ENCODE measurements at places on chromosomes 12 and 14.

- DNase-seq, result no peak
Measured at GRCh38 chr12:103793512-103794045, 47.5 kb downstream of the NT5DC3 start.

DNA sequence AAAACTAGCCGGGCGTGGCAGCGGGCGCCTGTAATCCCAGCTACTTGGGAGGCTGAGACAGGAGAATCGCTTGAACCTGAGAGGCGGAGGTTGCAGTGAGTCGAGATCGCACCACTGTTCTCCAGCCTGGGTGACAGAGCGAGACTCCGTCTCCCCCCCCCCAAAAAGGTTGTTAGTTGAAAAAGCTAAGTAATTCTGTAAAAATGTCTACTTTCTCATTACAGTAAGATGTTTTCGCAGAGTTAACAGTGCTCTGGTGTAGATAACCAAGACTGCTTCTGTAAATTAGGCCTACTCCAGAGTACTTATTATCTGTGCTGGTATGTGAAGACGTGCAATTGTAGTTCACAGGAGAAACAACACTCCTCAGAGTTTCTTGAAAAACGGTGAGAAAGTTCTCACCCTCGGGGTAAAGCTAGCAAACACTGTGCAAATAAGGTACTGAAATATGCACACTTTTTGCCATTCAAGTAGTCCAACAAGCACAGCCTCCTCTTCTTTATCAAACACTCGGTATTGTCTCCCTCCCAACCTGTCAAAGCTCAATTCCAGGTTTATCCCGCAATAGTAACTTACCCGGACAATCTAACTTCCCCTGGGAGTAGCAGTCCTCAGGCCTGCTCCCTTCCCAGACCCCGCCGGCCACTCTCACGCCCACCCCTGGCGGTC lies 974 bp downstream of the BTBD7 start:
- DNase-seq, result no peak

DNA sequence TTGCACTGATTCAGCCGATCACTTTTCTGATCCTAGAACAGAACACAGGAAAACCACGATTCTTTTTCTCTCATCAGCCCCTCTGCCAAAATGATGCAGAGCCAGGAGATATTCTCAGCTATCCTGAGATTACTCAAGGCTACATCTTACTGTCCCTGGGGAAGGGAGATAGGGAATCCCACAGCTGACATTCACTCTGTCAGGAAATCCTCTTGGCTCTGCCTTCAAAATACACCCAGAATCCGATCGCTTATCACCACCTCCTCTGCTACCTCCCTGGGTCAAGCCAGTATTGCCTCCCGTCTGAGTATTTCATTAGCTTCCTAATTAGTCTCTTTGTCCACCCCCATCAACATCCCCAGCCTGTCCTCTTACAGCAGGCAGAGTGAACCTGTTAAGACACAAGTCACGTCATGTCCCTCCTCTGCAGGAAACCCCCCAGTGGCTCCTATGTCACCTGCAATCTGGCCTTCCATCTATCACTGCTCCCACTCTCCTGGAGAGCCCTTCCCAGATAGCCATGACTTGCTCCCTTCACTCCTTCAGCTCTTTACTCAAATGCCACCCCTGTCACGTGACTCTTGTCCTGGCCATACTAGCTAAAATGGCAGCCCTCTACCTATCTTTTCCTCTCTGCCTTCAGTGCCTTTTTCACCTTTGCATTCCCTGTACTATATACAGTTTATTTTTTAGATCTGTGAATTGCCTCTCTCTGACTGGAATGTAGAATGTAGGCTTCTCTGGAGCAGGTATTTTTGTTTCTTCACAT lies 70.3 kb downstream of the GALNT4 start:
- no peak for DNase-seq

DNA sequence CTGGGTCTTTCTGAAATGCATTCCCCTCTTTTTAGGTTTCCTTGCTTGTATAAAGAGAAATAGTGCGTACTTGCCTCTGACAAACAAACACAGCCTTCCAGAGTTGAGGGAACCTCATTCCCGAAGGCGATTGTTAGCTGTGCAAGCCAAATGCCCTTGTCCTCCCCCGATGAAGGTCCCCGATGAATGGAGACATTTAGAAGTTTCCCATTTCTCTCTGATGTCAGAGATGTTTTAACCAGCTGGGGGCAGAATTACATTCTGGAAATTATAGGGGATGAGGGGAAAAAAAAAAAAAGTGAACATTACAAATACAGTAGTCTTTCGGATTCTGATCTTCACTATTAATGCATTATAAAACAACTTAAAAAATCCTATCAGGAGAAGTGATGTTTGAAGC lies 366.8 kb downstream of the VRK1 start:
- DNase-seq, result no peak

DNA sequence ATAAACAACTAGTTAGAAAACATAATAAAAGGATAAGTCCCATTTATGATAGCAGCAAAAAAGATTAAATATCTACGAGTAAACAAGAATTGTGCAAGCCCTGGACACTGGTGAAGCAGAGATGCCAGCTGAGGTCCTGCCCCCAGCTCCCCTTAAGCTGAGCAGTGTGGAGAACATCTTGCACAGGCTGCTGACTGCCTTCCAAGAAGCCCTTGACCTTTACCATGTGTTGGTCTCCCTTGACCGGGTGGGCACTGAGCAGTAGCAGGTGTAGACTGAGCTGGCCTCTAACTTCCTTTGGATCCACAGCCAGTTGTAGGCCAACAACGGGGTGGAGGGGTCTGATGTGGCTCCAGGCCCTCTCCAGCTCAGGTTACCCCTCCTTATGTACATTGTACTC lies 47.7 kb upstream of the PAPLN start:
- no peak for DNase-seq

GRCh38 chr12:54004841-54005530 lies 3.8 kb upstream of the HOXC8 start:
- no peak for DNase-seq

GRCh38 chr12:79378496-79378895 lies 312.3 kb downstream of the PAWR start:
- no peak for DNase-seq

DNA sequence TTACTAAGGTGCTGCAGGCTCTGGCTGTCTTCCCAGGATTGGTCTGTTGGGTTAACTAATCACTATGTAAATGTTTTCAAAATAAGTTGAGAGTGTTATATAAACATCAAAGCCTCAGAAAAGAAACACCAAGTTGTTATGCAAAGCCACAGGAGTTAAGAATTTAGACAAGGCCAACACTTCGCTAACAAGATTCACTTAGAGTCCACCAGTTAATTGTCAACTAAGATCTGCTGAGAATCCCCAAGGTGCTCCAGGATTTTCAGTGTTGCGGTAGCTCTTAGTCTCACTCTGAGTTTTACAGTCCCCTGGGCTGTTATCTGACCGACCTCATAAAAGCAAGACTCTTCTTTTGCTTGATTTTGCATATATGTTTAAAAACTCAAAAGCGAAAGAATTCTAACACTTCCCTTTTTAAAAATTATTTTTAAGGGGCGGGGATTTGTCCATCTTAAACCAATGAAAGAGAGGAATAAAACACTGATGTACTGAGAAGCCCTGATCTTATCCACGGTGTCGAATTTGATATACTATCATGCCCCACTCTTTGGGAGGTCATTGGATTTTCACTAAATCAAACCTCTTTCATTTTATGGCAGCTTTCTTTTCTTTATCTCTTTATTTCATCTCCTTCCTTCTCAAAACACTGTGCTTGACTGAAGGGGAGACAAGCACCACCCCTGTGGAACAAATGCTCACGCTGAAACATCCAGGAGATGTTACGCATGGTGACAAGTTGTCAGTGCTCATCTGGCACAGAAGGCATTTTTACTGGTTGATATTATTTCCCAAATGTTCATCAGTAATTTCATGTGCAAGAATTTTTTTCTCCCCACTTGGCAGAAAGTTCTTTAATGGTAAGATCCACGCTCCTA lies 7.0 kb downstream of the NIN start:
- DNase-seq, result no peak

DNA sequence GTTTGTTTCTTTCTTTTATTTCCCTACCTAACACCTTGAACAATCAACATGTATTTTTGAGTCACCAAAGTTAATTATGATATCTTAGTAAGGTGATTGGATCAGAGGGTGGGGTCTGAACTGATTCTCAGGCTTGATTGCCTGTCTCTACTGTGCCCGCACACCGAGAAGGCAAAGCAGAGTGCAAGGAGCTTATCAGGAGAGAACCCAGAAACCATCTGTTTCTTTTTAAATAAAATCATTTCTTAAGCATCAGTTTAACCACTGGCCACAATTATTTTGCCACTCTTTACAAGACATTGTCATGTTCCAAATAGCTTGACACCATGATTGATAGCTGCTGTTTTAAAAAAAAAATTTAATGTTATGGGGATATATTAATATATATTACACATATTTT lies 3.1 kb downstream of the GARIN2 start:
- DNase-seq, result no peak

GRCh38 chr14:104093366-104094055 lies 8.0 kb downstream of the ASPG start:
- DNase-seq, result no peak

DNA sequence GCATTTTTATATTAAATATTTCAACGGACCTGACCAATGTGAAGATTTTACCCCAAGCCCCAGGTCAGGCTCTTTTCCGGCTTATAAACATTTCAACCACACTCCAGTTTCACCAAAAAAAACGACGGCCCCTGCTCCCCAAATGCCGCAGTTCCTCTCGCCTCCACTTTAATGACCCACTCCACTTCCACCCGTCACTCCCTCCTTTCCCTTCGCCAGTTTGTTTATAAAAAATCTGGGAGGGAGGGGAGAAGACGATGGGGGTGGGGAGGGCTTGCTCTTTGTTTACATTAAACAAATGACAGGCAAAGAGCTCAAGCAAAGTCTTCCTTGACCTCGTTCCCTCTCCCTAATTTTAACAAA lies 5.4 kb downstream of the SIX6 start:
- DNase-seq, result peak; percentile 48

GRCh38 chr12:117111386-117111785 lies 12.2 kb upstream of the TESC start:
- peak; percentile 45 for DNase-seq

DNA sequence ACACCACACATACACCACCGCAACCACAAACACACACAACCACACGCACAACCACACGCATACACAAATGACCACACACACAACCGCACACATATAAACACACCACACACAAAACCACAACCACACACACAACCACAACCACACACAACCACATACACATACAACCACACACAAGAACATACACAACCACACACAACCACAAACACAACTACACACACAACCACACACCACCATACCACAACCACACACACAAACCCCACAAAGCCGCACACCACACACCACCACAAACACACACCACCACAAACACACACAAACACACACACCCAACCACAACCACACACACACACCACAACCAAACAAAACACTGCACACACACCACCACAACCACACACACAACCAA lies 107.5 kb upstream of the FZD10 start:
- no peak for DNase-seq

GRCh38 chr14:64508215-64508776 lies 3.7 kb downstream of the ZBTB1 start:
- DNase-seq, result no peak

GRCh38 chr12:89707703-89708564 lies 704 bp downstream of the ATP2B1 start:
- peak; percentile 10 for DNase-seq

DNA sequence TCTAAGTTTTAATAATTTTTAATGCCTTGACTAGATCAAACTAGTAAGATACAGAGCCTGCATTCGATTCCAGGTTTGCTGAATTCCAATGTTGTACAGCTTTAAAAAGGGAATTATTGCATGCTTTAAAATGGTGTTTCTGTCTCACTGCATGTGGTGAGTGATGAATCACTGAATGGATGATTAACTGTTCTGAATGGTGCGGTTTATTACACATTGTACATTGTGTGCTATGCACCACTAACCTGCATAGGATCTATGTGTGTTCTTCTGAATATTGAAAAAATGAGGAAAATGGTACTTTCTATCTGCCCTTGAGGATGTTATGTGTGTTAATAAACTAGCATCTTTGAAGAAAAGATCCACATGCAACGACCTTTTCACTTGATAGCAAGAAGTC lies 231.7 kb downstream of the NRXN3 start:
- DNase-seq, result no peak

DNA sequence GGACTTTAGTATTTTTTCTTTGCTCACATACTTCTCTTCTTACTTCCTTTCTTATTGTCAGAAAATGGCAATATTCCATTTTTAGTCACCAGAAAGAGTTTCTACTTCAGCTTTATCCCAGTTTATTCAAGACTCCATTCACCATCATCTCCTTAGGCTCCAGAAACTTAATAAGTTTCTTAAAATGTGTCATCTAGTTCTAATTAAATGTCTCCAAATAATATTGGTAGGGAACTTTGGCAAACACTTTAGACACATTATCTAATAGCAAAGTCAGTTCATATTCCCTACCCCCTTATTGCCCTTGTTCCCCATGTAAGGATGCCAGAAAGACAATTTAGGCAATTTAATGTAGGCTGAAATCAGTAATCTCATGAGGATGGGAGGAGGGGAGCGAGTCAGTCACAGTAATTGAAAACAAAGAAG lies 15.1 kb downstream of the EPYC start:
- DNase-seq, result no peak

GRCh38 chr12:106954462-106955376 lies 988 bp upstream of the TMEM263 start:
- no peak for DNase-seq

- no peak for DNase-seq
Measured at GRCh38 chr12:106135781-106136180, 3.0 kb downstream of the NUAK1 start.

- DNase-seq, result no peak
Measured at GRCh38 chr12:95548056-95548538, 3.2 kb downstream of the USP44 start.

DNA sequence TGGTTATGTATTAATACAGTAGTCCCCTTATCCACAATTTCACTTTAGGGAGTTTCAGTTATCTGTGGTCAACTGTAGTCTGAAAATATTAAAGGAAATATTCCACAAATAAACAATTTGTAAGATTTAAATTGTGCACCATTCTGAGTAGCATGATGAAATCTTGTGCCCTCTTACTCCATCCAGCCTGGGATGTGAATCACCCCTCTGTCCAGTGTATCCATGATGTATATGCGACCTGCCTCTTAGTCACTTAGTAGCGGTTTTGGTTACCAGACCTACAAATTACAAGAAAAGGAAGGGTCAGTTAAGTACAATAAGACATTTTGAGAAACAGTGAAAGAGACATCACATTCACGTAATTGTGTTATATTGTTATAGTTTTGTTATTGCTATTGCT lies 39.9 kb upstream of the MDGA2 start:
- DNase-seq, result no peak

GRCh38 chr14:79971330-79971729 lies 240.0 kb downstream of the DIO2 start:
- DNase-seq, result no peak

GRCh38 chr12:62813031-62813829 lies 121.7 kb downstream of the PPM1H start:
- DNase-seq, result no peak

- DNase-seq, result no peak
Measured at GRCh38 chr14:54350203-54350602, 46.6 kb upstream of the CDKN3 start.

DNA sequence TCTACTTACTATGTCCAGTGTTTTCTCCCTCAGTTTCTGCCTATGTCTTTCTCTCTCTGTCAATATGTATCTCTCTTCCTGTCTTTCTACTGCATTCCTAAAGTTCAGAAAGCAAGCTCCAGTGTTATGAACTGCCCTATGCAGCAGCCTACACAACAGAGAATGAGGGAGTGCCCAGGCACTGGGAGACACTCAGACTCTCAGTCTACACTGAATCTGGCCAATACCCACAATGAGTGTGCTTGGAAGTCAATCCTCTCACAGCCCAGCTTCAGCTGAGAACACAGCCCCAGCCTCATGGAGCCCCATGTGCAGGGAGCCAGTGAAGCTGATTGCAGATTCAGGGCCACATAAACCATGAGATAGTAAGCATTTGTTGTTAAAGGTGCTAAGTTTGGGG lies 128.7 kb downstream of the ALG10 start:
- no peak for DNase-seq
